Heart right ventricle (tissue), 16 donors: ENCODE measurements at places on chromosomes 1 and 21. TPM values are rescaled to one million over a fixed set of nuclear protein-coding genes. Genes with fewer than 3 reads are reported as not detected.

GRCh38 chr1:151340870-151341754 is 5.9 kb downstream of the RFX5 start:
- H3K27me3 ChIP-seq: no peaks in the 10 kb centered on the region
- peaks cover 16% of the 10 kb centered on the region for H3K36me3 ChIP-seq
- peaks cover 12% of the 10 kb centered on the region for H3K4me1 ChIP-seq
- H3K4me3 ChIP-seq: no peak overlapping the region
- no peak overlapping the region for H3K27ac ChIP-seq
- peak; percentile 64 for DNase-seq

- H3K36me3 ChIP-seq: no peaks in the 10 kb centered on the region
- no peak overlapping the region for H3K4me3 ChIP-seq
- no peaks in the 10 kb centered on the region for H3K4me1 ChIP-seq
- DNase-seq: no peak
Measured at GRCh38 chr1:210144736-210145135, 87.9 kb upstream of the SERTAD4 start.

DNA sequence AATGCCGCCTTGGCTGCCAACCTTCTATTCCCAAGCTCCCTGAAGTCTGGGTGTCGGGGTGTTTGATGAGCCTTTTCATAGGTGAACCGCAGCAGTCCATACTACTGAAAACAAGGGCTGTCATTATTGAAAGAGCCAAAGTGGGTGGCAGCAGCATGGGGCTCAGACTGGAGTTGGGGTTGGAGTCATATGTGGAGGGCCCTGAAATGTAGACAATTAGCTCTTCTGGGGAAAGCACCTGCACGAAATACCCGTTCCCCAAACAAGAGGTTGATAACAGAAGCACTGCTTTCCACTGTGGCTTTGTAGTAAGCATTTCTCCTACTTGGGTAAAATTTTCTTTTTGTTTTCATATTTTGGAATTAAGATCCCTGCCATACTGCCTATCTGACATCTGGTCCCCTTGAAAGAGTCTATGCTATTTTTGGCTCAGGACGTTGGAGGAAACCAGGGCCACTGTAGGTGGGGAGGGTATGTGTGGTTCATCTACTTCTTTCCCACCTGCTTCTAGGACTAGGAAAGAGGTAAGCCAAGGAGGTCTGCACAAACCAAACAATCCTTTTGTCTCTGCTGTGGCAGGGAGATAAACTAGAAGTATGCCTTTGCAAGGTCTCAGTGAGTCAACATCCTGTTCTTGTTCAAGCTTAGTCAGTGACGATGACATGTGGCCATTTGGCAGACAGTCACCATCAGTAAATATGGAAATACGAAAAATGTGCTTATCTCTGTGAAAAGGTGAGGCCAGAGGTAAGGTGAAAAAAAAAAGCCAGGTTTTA is 197.0 kb upstream of the UBE2U start:
- H3K27me3 ChIP-seq: no peaks in the 10 kb centered on the region
- peak overlapping the region; percentile 2 for H3K27ac ChIP-seq
- H3K36me3 ChIP-seq: no peaks in the 10 kb centered on the region
- no peak overlapping the region for H3K4me3 ChIP-seq
- no peak for DNase-seq

DNA sequence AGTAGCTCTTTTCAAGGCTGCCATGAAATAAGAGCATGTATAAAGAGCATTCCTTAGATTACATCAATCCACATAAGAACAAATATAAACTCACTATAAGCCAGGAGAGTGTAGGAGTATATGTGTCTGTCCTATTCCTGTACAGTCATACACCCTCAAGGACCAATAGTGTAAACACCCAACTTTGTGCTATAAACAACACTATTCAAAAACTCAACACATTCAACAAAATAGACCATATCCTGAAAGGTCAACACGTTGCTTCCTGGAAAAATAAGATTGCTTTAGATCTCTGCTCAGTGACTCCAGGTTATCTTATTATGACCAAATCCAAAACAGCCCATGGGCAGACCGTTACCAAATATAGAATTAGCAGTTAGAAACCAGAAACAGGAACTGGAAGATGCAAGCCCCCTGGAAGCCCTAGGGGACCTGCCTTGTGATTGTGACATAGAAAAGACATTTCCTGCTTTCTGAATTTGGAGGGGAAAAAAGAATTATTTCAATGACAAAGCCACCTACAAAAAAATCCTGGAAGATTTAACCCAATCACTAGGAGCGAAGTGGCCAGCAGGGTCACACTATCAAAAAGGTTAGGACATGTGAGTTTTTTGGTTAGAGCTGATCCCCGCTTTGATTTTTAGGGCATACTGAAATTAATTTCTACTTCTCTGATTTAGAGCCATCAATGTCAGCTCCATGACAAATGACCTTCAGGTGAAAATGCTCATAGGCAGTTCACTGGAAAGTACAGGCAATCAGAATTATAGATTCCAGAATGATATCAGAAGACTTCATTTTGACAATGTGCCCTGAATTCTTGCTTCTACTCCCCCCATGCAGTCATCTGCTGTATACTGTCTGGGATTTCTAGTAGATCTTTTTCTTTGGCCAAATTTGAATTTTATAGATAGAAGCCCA is 59.9 kb downstream of the LRRC8C start:
- H3K4me3 ChIP-seq: no peak overlapping the region
- DNase-seq: no peak
- no peaks in the 10 kb centered on the region for H3K36me3 ChIP-seq
- H3K27ac ChIP-seq: peak overlapping the region; percentile 77
- no peaks in the 10 kb centered on the region for H3K27me3 ChIP-seq
- H3K4me1 ChIP-seq: peaks cover 64% of the 10 kb centered on the region

DNA sequence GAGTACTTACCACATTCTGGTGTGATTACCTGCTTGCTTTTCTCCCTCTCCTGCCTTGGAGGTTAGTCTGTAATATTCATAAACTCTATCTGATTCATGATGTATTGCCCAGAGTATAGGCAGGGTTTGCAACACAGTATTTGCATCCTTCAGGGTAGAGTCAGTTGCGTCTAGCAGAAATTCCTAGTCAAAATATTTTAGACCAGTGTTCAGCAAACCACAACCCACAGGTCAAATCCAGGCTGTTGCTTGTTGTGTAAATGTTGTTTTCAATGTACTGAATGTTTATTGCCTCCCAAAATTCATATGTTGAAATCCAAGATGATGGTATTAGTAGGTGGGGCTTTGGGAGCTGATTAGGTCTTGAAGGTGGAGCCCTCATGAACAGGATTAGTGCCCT is 82.9 kb downstream of the NGF start:
- H3K4me1 ChIP-seq: peaks cover 16% of the 10 kb centered on the region
- H3K27ac ChIP-seq: no peak overlapping the region
- H3K4me3 ChIP-seq: no peak overlapping the region
- DNase-seq: no peak

DNA sequence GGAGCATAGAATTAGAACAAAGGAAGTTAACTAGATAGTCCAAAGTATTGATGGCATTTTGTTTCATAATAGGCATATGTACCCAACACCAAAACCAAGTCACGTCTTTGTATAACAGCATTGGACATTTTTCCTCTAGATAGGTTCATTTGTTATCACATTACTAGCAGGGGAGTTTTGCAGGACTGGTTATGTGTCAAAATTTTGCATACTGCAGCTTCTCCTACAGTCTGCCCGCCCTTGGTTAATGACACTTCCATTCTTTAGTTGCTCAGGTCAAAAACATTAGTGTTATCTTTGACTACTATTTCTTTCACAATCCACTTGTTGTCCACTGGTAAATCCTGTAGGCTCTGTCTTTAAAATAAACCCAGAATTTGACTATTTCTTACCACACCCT is 8.9 kb downstream of the CAPZA1 start:
- DNase-seq: no peak
- H3K36me3 ChIP-seq: peaks cover 16% of the 10 kb centered on the region
- no peak overlapping the region for H3K4me3 ChIP-seq

- no peak overlapping the region for H3K4me3 ChIP-seq
- H3K27ac ChIP-seq: no peak overlapping the region
- H3K36me3 ChIP-seq: no peaks in the 10 kb centered on the region
Measured at GRCh38 chr1:38474738-38475623, 384.6 kb downstream of the RRAGC start.

- H3K4me3 ChIP-seq: no peak overlapping the region
- no peaks in the 10 kb centered on the region for H3K36me3 ChIP-seq
- H3K27ac ChIP-seq: no peak overlapping the region
- no peaks in the 10 kb centered on the region for H3K4me1 ChIP-seq
- peaks cover 8% of the 10 kb centered on the region for H3K27me3 ChIP-seq
Measured at GRCh38 chr1:110123224-110123623, 11.0 kb downstream of the UBL4B start.

DNA sequence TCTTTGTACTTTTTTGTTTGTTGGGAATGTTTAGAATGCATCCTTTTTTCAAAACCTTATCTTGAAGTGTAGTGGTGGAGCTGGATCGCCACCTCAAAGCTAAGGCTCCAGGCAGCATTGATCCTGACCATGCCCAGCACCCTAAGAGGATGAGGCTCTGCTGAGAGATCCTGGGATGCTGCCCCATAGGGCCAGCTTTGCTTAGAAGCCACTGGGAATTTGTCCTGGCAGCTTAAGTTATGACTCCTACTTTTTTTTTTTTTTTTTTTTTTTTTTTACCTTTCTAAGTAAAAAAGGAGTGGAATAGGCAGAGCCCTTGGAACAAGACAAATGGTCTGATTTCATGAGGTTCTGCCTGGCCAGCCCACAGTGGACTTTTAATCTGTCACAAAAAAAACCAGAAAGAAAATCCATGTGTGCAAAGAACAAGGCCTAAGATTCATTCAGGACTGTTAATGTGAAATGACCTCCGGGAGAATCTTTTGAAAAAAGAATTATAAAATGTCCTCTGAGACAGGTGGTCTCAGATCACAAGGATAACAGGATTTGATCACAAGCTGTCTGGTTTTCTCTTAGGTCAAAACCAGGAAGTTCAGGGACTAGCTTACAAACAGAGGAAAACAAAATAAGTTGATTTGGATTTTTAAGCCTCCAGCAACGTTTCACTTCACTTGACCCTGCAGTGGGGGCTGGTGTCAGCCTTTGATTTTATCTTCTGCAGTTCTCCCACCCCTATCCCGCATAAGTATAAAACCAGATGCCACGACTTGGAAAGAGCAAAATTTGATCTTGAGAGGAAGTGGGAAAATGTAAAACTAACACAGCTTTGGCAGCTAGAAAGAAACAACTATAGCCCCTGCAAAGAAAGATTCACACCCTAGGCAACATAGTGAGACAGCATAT is 25.9 kb upstream of the RAP1A start:
- H3K4me1 ChIP-seq: peaks cover 48% of the 10 kb centered on the region
- no peak for DNase-seq
- no peaks in the 10 kb centered on the region for H3K36me3 ChIP-seq
- no peaks in the 10 kb centered on the region for H3K27me3 ChIP-seq
- no peak overlapping the region for H3K4me3 ChIP-seq

GRCh38 chr21:42295845-42296244 is 19.4 kb downstream of the TFF3 start:
- no peak overlapping the region for H3K27ac ChIP-seq
- H3K27me3 ChIP-seq: no peaks in the 10 kb centered on the region
- no peak for DNase-seq

DNA sequence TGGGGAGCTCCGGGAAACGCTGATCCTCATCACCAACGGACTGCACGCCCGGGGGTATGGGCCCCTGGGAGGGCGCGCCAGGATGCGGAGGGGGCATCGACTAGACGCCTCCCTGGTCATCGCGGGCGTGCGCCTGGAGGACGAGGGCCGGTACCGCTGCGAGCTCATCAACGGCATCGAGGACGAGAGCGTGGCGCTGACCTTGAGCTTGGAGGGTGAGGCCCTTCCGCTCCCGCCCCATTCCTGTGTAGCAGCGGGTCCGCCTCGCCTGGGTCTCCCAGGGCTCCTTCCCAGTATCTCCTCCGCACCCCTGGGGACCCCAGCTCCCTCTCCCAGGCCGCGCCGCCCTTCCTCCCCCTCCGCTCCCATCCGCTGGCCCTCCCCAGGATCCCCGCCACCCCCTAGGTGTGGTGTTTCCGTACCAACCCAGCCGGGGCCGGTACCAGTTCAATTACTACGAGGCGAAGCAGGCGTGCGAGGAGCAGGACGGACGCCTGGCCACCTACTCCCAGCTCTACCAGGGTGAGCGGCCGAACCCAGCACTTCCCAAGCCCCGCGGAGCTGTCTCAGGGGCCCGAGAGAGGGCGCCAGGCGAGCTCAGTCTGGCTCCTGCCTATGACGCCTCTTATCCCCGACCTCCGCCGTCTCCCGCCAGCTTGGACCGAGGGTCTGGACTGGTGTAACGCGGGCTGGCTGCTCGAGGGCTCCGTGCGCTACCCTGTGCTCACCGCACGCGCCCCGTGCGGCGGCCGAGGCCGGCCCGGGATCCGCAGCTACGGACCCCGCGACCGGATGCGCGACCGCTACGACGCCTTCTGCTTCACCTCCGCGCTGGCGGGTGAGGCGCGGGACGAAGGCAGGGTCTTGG is 5.0 kb downstream of the HAPLN2 start:
- H3K27me3 ChIP-seq: peaks cover 56% of the 10 kb centered on the region
- H3K36me3 ChIP-seq: no peaks in the 10 kb centered on the region
- H3K4me3 ChIP-seq: peak overlapping the region; percentile 34
- peak; percentile 64 for DNase-seq

GRCh38 chr1:174818014-174818616 is 181.6 kb upstream of the CACYBP start:
- H3K27ac ChIP-seq: no peak overlapping the region
- H3K36me3 ChIP-seq: no peaks in the 10 kb centered on the region
- H3K4me1 ChIP-seq: peaks cover 15% of the 10 kb centered on the region

- no peaks in the 10 kb centered on the region for H3K36me3 ChIP-seq
- no peak overlapping the region for H3K4me3 ChIP-seq
- no peak for DNase-seq
- no peaks in the 10 kb centered on the region for H3K27me3 ChIP-seq
- no peak overlapping the region for H3K27ac ChIP-seq
Measured at GRCh38 chr1:103900005-103900404, 150.3 kb downstream of the AMY1C start.

- H3K27me3 ChIP-seq: no peaks in the 10 kb centered on the region
- H3K4me3 ChIP-seq: no peak overlapping the region
- DNase-seq: no peak
Measured at GRCh38 chr1:196399713-196400112, 208.5 kb downstream of the KCNT2 start.

DNA sequence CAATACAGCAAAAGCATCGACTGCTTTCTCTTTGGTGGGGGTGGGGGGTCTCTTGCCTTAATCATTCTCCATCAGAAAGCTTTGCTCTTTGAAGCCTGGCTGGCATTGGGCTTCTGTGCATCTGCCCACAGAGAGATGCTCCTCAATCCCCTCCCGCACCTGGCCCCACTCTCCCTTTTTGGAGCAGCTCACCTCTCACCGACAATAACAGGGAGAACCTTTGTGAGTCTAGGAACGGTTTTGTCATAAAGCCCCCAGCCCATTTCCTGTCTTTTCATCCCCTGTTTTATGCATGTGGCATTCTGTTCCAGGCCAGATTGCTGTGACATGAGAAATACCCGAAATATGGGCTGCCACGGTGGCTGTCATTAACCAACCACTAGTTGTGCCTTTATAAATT is 469.0 kb upstream of the VAMP3 start:
- H3K4me1 ChIP-seq: peaks cover 17% of the 10 kb centered on the region
- H3K27ac ChIP-seq: no peak overlapping the region
- H3K27me3 ChIP-seq: no peaks in the 10 kb centered on the region
- no peak overlapping the region for H3K4me3 ChIP-seq
- no peaks in the 10 kb centered on the region for H3K36me3 ChIP-seq
- no peak for DNase-seq

CFHR4 gene
- not detected for polyA plus RNA-seq

OR2L3 gene
- polyA plus RNA-seq: not detected

SLC9C2 gene
- polyA plus RNA-seq: 0.04 TPM
